ENCODE measurements at places on chromosomes 12 and 14. TPM values are rescaled to one million over a fixed set of nuclear protein-coding genes. Genes with fewer than 3 reads are reported as not detected.

The PNN gene
- total RNA-seq = 5.3 TPM

The TMTC1 gene
- 3.2 TPM for total RNA-seq

The EID3 gene
- total RNA-seq = 6.8 TPM

The KLRK1 gene
- total RNA-seq = not detected

The MFAP5 gene
- not detected for total RNA-seq

The E2F7 gene
- total RNA-seq = 4.7 TPM

Measured in Caki2 (cell line).